ENCODE measurements at places on chromosomes 4 and X. TPM values are rescaled to one million over a fixed set of nuclear protein-coding genes. Genes with fewer than 3 reads are reported as not detected.

DNA sequence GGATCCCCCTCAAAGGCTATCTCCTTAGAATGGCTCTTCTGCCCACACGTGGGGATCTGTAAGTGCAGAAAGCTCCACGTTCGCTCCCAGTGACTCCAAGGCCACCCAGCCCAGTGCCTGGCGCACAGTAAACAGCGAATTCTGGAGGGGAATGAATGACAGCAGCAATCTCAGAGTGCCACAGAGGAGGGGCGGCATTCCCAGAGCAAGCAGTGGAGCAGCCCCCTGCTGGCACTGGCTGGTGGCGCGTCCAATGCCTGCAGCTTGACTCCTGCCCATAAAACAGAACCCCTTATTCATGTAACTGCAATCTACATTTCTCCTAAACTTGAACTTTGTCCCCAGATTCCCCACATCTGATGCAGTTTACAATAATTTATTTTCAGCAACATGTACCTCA is 6.9 kb upstream of the HELT start:
- no peak for DNase-seq

GRCh38 chr4:42719257-42719656 is 62.4 kb upstream of the ATP8A1 start:
- DNase-seq: no peak

- DNase-seq: no peak
Measured at GRCh38 chrX:110430293-110431076, 71.8 kb downstream of the RTL9 start.

DNA sequence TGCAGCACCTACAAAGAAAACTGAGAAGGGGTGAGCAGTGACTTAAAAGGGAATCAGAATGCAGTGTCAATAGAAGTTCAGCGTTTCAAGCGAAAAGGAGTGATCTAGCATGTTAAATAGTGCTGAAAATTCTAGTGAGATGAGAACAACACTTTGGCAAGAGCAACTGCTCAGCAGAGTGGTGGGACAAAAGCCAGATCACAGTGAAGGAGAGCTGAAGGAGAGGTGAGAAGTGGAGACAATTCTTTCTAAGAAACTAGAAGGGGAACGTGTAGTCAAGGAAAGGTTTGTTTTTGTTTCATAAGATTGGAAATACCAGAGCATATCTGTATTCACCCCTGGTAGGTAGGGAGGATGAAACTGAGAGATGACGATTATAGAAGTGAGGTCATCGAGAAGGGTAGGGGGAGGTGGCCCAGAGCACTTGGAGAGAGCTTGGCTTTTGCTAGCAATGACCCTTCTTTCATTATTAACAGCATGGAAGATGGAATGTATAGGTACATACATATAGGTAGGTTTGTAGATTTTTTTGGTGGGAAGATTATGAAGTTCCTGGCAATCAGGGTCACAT is 33.7 kb downstream of the SRPX2 start:
- no peak for DNase-seq

- DNase-seq: no peak
Measured at GRCh38 chr4:2299794-2300193, 37.9 kb upstream of the MXD4 start.

DNA sequence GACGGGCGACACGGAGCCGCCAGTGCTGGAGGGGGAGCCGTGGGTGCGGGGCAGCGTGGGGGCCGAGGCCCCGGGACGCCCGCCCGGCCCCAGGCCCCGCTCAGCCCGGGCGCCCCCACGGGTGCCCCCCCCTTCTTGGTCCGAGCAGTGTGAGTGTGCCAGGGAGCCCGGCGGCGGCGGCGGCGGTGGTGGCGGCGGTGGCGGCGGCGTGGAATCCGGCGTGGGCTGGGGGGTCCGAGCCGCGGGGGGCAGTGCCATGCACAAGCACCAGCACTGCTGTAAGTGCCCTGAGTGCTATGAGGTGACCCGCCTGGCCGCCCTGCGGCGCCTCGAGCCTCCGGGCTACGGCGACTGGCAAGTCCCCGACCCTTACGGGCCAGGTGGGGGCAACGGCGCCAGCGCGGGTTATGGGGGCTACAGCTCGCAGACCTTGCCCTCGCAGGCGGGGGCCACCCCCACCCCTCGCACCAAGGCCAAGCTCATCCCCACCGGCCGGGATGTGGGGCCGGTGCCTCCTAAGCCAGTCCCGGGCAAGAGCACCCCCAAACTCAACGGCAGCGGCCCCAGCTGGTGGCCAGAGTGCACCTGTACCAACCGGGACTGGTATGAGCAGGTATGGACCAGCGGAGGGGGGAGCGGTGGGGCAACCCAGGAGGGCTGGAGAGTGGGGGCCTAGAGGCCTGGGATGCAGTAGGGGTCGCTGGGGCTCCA is 466 bp downstream of the DLG3 start:
- no peak for DNase-seq

DNA sequence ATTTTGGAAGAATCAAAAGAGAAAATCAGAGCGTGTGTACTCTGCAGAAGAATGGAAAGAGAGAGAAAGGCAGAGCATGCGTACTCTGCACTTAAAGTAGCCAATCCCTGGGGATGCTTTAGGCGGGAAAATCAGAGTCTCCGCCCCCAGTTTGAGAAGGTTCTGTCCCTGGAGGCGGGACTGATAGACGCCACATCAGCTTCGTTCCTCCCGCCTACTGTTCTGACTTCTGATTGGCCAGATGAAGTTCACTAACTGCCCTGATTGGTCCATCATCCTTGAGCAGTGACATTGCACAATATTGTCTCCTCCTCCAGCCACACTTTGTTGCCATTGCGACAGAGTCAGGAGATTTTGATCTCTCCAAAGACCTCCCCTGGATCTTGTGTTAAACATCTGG is 23.8 kb downstream of the SSX1 start:
- DNase-seq: peak; percentile 46

DNA sequence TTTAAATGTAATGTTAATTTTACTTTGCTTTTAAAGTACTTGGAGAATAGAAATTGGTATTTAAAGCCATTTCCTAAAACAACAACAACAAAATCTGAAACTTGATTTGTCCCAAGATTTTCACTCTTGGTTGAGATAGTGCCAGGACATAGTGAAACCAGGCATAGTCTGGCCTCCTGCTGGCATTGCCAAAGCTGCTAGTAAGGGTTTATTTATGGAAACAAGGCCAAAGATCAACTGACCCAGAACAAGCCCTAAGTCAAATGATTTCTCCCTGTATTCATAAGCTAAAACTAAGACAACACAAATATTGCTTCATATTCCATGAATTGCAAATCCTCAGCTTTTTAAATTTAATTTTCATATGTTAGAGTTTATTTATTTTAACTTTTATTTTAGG is 227.5 kb upstream of the FGF13 start:
- DNase-seq: no peak

DNA sequence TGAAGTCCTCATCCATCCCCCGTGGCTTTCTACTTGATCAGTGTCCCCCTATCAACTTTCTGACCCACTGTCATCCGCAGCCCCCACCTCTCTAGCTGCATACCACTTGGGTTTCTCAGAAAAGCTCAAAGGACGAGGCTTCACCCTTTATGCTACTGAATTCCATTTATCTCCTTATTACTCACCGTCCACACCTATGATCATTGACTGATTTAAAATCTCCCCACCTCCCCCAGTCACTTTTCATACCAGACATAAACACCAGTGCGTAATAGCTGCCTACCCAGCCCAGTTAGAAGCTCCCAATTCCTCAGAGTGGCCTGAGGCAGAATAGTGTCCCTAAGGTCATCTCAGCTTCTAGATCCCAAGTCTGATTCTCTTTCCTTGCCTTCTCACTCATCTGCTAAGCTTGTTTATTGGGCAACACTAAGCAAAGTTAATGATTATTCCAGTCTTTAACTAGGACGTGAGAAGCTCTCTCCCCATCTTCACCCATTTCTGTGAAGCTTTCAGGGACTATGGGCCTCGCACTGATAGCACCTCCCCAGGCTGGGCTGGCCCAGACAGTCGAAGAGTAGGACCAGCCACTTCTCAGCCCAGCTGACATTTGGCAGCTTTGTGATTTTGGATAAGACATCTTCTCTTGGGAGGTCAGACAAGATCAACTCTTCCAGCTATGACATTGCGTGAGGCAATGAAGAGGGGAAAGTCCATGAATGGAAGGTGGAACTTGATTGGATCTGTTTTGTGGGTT is 7.2 kb upstream of the DDX60L start:
- peak; percentile 89 for DNase-seq

GRCh38 chr4:60223208-60223923 is 976.8 kb upstream of the ADGRL3 start:
- no peak for DNase-seq

GRCh38 chr4:94892051-94892450 is 134.3 kb downstream of the BMPR1B start:
- DNase-seq: peak; percentile 7

DNA sequence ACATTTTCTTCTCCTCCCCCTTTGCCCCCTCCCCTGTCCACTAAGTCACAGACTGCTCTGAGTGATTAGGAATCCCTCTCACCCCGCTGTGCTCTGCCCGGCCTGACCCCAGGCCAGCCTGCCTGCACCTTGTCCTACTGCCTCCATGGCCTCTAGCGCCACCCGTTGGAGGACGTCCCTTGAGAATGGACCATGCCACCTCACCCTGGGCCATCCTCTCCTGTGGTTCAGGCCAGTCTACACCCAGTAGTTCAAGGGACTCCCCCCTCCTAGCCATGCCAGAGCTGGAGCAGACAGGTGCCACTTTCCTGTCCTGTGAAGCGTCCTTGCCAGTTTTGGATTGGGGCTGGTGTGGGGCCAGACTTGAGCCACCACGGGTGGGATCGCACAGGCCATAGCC is 9.7 kb upstream of the IRAK1 start:
- DNase-seq: no peak

- peak; percentile 3 for DNase-seq
Measured at GRCh38 chr4:106316773-106317409, 541 bp downstream of the AIMP1 start.

DNA sequence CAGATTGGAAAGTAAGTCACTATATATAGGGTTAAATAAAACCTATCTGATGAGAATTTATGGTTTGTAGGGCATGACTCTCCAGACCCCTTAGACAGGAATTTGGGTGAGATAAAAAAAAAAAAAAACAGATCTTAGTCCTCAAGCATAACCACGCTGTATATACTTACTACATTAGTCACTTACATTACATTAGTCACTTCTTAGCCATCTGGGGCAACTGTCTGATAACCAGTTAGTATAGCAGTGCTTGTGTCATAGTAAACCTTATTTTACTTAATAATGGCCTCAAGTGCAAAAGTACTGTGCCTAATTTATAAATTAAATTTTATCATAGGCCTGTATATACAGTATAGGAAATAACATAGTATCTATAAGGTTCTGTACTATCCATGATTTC is 60.2 kb upstream of the RPS6KA6 start:
- peak; percentile 3 for DNase-seq

GRCh38 chrX:317424-318067 is 1.1 kb downstream of the GTPBP6 start:
- no peak for DNase-seq

- peak; percentile 0 for DNase-seq
Measured at GRCh38 chr4:90536408-90536807, 409.2 kb downstream of the CCSER1 start.

DNA sequence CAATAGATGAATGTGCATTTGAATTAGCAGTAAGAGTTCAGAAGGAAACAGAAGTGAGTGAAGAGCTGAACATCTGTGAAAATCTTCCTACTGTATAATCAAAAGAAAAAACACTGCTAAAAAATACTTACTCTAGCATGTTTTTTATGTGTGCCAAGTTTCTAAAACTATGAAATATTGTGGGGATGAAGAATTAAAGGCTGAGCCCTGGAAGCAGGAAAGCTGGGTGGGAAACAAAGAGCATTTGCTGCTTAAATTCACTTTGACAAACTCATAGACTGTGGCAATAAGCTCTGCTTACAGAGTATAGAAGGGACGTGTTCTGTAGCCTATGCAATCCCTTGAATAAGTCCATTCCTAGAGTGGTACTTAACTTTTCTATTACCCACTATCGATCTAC is 261.7 kb downstream of the ANKRD50 start:
- no peak for DNase-seq

DNA sequence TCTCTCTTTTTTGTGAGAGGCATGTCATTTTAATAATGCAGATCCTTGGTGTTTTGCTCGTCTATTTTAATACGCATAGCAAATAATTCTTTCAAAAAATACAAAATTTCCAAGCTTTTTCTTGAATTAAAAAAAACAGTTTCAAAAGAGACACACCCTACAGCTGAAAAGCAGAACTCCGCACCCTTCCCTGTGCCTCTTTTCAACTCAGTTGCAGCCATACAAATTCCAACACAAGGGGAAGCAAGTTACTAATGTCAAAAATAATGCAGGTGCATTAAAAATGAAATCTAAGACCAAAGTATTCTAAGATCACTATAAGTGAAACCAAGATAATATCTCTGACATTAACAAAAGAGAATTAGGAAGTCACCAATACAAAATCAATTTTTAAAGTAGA is 66.6 kb downstream of the NR3C2 start:
- DNase-seq: no peak

GRCh38 chrX:132044953-132045352 is 21.9 kb downstream of the STK26 start:
- peak; percentile 31 for DNase-seq

DNA sequence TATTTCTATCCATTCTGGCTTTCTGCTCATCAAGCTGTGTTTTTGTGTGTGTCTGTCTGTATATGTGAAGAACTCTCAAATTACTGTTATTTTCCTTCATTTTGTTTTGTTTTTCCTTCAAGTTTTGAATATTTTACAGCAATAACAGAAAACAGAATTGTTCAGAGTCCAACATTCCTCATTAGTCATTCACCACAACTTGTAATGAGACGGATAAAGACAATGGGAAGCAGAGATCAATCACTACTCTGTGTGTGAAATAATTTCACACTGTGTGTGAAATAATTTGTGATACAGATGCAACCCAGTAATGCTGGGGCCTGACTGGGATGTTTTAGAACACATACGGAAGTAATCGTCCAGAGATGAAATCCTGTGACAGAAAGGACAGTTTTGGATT is 55.2 kb downstream of the HPGD start:
- peak; percentile 22 for DNase-seq

GRCh38 chrX:129842510-129843208 is 1.0 kb downstream of the ZDHHC9 start:
- DNase-seq: peak; percentile 69

- peak; percentile 29 for DNase-seq
Measured at GRCh38 chr4:138039010-138039409, 203.1 kb downstream of the SLC7A11 start.

GRCh38 chr4:56656346-56656643 is 24.8 kb downstream of the HOPX start:
- no peak for DNase-seq

SATL1 gene
- not detected for total RNA-seq

ARAP2 gene
- 0.32 TPM for total RNA-seq

SRPX2 gene
- 58.5 TPM for total RNA-seq

KLB gene
- total RNA-seq: not detected

CT47B1 gene
- not detected for total RNA-seq

NFXL1 gene
- total RNA-seq: 5.5 TPM

H2AZ1 gene
- total RNA-seq: 866 TPM

TLR2 gene
- total RNA-seq: 4.8 TPM

ANOS1 gene
- total RNA-seq: 0.22 TPM

TSPAN5 gene
- total RNA-seq: 39.0 TPM

CLTRN gene
- total RNA-seq: 2.8 TPM

TCP11X2 gene
- total RNA-seq: not detected

MAGEB17 gene
- not detected for total RNA-seq

F11 gene
- total RNA-seq: not detected

TEX11 gene
- total RNA-seq: not detected

TSPAN7 gene
- not detected for total RNA-seq

PRKG2 gene
- total RNA-seq: 1.1 TPM

PHEX gene
- total RNA-seq: 0.12 TPM

All from M059J (cell line).